Stimulated activated CD8-positive, alpha-beta memory T cell treated with anti-CD3 and anti-CD28 coated beads, Interleukin-15, amount 100 ng/mL, for 48 hours (primary cell): ENCODE measurements at places on chromosomes 1 and 21.

DNA sequence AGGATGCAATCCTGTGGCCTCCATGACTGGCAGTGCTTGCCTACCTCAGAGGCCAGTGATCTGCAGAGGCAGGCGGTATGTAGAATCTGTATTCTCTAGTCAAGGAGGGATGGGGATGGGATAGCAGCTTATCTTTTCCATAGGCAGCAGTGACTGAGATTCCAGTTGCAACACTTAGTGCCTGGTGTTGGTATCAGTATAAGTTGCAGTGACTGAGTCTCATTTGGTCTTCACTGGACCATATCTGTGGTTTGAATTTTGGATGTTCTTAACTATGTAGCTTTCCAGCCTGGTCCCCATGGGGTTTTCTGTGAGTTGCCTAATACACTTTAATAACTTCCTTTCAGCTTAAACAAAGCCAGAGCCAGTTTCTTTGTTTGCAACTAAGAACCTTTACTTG, 16.5 kb downstream of the DYRK1A start:
- no peak for DNase-seq

DNA sequence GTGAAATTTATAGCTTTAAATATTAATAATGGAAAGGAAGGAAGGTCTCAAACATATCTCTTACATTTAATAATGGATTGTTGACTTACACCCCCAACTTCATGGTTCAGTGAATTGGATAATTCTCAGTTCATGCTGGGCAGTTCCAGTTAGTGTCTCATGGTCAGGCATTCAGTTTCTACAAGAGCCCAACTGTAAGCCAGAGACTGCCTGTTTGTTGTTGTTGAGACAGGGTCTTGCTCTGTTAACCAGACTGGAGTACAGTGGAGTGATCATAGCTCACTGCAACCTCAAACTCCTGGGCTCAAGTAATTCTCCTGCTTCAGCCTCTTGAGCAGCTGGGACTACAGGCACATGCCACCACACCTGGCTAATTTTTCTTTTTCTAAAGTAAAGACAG, 5.0 kb upstream of the DMAP1 start:
- DNase-seq = no peak

- no peak for DNase-seq
Measured at GRCh38 chr1:110083061-110083865, 12.8 kb upstream of the ALX3 start.

DNA sequence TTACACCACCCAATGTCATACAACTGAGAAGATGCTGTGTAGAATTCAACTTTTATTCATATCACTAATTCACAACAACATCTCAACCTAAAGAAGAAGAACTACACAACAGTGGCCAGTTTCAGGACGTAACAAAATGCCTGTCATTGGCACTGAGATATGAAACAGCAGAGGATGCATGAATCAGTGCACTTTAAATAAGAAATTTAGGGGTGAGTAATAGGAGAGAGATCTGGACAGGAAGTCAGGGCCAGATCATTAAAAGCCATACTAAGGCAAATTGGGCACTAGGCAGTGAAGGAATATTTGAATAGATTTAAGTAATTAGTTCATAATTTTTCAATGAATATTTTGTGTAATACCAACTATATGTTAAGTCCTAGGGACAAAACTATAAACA, 510.5 kb downstream of the PLPP3 start:
- no peak for DNase-seq

DNA sequence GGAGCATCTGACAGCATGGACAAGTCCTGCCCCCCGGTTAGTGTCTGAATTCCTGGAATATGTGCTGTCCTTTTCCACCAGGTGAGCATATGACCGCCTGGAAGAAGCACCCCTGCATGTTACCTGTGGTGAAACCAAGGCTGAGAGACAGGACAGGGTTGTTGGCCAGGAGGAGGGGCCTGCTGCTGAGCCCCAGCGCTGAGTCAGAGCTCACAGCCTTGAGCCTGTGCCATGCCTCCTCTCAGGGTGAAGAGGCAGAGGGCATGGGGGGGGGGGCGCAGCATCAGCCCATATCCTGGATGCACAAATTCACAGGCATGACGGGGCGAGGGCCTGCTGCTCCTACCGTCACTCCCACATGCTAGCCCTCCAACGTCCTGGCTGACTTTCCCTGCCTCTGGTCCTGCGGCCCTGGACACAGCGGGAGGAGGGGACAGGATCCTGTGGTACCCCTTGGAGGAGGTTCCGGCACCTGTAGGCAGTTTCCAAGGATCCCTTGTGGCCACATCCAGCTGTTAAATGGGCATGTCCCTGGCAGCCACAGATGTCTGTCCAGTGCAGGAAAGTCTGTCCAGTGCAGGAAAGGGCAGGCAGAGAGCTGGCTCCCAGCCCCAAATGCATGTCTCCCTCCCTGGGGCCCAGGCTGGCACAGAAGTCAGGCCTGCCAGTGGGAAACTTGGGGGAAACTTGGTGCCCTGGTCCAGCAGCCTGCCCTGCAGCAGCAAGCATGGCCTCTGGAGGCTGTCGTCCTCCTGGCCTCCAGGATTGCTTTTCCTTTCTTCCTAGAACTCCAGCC, 23.9 kb downstream of the TTC34 start:
- DNase-seq = no peak

- no peak for DNase-seq
Measured at GRCh38 chr1:59697150-59697800, 117.5 kb upstream of the HOOK1 start.

DNA sequence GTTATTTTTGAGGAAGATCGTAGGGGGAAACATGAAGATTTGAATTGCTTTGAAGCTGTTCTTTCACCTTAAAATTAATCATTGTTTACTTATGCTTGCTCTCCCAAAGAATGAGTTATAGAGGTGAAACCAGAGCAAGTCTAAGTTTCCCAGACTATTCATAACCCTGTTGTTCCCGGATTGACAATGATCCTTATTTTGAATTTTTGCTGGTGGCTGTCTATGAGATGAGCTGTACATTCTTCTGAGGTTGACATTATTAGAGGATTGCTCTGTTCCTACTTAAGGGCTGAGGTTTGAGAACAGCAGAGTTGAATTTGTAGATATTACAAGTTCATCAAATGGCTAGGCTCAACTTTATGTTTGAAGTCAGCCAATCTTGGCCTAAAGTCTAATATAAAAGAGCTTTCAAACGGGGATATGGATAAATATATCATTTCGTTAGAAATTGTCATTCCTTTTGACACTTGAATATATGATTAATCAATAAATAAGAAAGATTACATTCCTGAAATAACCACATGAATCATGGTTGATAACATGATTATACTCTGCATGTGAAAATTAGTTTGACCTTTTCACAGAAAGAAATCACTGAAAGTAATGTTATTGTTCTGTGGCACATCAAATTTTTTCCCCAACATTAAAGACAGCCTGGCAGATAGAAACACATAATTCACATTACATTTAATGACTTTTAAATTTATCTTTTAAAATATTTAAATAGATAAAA, 19.1 kb upstream of the PDE4B start:
- no peak for DNase-seq

- DNase-seq = no peak
Measured at GRCh38 chr1:1677718-1678580, 14.6 kb downstream of the SLC35E2B start.

- no peak for DNase-seq
Measured at GRCh38 chr1:24694380-24694843, 50.8 kb upstream of the CLIC4 start.

- no peak for DNase-seq
Measured at GRCh38 chr1:194730304-194730703, 1543.9 kb upstream of the B3GALT2 start.

- no peak for DNase-seq
Measured at GRCh38 chr1:97331165-97331564, 589.7 kb downstream of the DPYD start.

DNA sequence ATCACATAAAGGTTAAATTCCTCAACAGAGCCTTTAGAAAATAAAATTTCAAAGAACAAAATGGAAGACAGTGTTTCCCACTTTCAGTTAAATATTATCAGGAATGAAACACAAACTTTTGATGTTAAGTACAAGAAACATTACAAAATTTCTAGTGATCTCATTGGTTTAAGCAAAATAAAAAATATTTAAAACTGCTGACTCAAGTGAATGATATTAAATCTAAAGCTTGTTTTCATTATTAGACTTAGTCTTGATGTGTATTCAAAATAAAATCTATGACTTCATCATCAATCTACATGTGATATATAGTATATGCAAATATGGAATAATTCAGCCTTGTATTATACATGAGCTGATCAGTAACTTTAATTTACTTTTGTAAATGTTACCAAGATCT, 584.9 kb downstream of the PTBP2 start:
- no peak for DNase-seq

GRCh38 chr1:55575571-55576279, 360.6 kb upstream of the USP24 start:
- no peak for DNase-seq

GRCh38 chr1:170545476-170545875, 13.5 kb downstream of the GORAB start:
- DNase-seq = no peak

DNA sequence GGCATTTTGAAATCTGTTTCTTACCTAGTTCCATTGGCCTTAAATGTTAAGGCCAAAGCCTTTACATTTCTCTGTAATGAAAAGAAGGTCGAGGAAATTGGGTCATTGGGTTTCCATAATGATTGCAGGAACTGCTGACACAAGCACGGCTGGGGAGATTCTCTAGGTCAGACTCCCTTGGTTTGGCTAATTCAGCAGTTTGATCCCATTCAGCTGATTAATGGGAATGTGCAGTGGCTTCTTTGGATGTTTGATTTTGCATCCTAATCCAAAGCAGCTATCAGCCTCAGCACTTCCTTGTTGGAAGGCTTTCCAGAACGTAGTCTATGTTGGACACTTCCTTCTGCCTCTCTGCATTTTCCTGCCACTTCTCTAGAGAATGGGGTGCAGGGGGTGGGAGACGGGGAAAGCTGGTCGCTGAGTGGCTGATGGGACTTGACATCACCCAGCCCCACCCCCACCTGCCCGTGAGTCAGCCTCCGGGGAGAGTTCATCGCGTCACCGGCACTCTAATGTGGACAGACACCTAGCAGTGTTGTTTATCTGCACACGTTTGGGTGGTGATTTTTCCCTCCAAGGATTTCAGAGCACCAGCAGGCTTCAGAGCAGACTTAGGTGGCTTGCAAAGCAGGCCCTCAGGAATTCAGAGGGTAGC, 5.4 kb downstream of the PSEN2 start:
- no peak for DNase-seq

DNA sequence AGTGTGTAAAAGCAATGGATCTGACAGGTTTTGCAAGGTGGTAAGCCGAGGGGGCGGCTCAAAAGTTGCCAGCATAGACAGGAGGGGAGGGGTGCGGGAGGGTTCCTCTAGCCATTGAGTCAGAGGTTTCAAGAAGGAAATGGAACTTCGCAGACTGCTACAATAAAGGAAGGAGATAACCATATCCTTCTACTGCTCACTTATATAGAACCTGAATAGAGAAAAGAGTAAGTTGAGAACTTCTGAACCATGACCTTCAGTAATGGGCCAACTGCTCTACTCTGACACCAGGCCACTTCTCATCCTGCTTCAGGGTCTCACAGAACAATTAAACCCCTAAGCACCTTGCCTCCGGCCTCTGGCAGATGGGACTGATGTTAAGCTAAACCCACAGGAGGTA, 26.3 kb upstream of the BCAR3 start:
- DNase-seq = peak; percentile 46

- no peak for DNase-seq
Measured at GRCh38 chr1:227434808-227435444, 116.6 kb upstream of the CDC42BPA start.

- no peak for DNase-seq
Measured at GRCh38 chr1:7993593-7994479, 32.3 kb downstream of the ERRFI1 start.

GRCh38 chr21:27058673-27059605, 92.1 kb upstream of the ADAMTS5 start:
- DNase-seq = no peak

DNA sequence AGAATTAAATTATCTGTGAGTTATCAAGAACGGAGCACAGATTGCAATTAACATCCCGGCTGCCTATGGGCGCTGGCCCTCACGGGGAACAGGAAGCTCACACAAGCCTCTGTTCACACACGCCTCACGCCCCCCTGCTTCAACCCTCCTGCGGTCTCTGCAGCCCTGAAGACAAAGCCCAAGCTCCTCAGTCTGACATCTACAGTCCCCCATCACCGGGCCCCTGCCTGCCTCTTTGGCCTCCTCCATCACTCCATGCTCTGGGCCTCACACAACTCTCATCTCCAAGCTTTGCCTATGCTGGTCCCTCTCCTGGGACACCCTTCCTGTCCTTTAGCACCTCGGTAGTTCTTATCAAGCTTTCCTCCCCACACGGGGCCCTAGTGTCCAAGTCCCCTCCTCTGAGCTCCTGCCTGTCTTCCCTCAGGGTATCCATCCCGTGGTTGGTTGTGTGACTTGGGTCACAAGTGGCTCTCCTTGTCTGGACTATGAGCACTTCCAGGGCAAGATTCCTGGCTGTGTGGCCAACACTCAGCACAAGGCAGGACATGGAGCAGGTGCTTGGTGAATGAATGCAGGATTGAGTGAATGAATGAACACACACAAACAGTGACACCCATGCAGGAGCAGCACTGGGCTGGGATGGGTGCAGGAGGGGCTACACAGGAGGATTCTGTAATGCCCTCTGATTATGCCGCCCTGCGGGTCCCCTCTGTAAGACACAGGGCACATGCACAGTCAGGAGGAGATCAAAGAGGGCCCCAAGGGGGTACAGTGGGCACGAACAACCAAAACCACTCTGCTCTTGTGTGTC, 116.1 kb downstream of the DMRTB1 start:
- DNase-seq = no peak

DNA sequence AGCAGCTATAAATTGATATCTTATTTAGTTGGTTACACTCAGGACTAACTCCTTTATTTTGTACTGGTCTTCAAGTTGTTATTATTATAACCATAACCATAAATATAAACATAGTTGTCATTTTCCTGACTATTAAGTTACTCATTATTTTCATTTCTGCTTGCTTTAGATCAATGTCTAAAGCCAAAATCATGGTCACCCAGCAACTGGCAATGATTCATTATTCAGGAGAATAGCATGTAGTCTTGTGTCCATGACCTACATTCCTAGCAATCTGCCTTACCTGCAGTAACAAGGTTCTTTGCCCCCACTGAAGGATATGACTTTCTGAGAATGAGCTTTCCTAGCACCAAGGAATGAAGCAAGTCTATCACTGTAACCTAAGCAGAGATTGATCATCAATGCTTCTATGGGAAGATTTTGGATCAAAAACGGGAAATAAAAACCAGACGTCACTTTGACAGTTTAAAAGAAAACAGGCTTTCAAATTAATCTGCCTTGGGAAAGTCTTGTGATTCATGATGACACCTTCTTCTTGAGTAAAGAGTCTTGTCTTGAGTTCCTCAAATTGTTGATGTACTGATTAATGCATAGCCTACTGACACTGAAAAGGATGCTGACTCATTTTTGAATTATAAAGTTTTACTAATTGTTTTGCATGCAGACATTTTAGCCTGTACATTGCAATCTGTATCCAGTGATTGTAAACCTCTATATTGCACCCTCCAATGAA, 203.3 kb upstream of the IVNS1ABP start:
- no peak for DNase-seq

DNA sequence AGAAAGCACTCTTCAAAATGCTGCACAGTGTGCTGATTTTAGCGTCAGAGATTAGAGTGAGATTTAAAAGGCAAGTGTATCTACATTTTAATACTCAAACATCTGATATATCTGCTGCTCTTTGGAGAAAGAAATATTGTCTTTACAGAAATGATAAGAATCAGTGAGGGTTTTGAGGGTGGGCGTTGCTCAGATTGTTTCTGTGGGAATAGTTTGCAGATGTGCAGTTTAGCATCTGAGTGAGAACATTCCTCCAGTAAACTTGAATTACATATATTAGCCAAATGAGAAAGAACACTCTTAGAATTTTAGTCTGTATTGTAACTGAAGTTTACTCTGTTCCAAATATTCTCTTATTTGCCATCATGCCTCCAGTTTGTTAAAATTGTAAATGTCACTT, 549.2 kb downstream of the NEGR1 start:
- no peak for DNase-seq
